ENCODE measurements at places on chromosomes 5 and 9.

GRCh38 chr5:370311-370958, 48.9 kb downstream of the AHRR start:
- no peak for DNase-seq

DNA sequence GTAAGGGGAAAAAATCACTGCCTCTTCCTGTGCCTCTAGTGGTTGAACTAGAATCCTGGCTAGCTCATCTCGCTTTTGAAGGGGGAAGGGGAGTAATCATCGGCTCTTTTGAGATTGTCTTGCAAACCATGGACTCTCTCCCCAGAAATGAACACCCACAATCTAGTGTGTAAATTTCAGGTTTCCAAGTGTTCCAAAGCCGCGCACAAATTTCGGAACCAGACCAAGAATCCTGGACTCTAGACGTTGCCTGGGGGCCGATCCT, 4.9 kb upstream of the FOXE1 start:
- DNase-seq = no peak

DNA sequence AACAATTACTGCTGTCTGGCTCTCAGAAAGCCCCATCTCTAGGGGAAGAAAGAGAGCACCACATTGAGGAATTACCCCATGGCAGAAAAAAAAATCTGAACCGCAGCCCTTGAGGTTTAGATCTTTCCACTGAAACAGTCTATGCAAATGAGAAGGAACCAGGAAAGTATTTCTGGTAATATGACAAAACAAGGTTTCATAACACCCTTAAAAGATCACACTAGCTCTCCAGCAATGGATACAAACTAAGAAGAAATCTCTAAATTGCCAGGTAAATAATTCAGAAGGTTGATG, 427.1 kb downstream of the PRELID2 start:
- no peak for DNase-seq

DNA sequence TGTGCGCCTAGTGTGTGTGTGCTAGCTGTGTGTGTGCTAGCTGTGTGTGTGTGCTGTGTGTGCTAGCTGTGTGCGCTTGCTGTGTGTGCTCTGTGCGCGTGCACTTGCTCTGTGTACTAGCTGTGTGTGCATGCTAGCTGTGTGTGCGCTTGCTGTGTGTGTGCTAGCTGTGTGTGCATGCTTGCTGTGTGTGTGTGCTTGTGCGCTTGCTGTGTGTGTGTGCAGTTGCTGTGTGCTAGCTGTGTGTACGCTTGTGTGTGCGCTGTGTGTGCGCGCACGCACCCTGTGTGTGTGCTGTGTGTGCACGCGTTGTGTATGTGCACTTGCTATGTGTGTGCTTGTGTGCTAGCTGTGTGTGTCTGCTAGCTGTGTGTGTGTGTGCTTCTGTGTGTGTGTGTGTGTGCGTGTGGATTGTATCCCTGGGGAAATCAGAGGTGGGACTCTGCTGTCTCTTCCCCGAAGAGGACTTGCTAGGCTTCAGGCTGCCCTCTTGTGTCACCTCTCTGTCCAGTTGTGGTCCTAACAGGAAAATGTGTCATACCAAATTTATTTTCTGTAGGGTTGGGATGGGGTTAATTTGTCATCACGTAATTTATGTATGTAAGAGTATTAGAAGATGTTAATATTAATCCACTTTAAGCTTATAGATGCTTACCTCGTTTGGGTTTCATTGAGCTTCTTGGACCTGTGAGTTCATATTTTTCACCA, 38.9 kb downstream of the TPPP start:
- DNase-seq = no peak

- DNase-seq = no peak
Observed at GRCh38 chr5:1192971-1193590, 8.3 kb upstream of the SLC6A19 start.

GRCh38 chr9:114174876-114175771, 19.8 kb downstream of the COL27A1 start:
- DNase-seq = no peak

DNA sequence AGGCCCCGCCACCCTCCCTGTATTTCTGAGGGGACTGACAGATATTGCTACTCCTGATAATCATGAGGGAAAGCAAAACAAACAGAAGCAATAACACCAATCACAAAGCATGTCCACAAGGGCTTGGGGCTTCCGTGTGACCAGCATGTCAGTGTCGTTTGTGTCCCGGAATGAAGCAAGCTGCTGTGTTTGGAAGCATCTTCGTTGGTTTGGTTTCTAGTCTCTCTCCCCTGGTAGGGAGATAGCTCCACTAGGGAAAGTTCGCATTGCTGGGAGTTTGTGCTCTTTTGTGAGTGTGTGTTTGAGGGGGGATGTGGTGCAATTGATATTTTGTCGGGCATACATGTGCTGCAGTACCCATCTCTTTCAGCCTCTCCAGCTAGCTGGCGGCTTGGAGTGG, 1.4 kb downstream of the GRIA1 start:
- no peak for DNase-seq

- no peak for DNase-seq
Observed at GRCh38 chr5:18433336-18433735, 799.1 kb downstream of the TAF11L14 start.

GRCh38 chr5:14447958-14448911, 133.4 kb upstream of the OTULINL start:
- DNase-seq = no peak

DNA sequence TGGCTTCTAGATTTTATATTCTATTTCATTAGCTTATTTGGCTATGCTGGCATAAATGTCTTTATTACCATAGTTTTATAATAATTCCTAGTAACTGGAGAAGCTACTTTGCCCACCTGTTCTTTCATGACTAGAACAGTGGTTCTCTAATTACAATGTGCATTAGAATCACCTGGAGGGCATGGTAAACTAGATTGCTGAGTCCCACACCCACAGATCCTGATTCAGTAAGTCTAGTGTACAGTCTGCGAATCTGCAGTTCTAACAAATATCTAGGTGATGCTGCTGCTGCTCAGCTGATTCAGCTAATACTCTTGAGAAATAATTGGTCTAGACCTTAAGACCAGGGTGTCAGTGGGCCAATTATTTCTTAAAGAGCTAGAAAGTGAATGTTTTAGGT, 35.5 kb downstream of the RNF38 start:
- DNase-seq = no peak

DNA sequence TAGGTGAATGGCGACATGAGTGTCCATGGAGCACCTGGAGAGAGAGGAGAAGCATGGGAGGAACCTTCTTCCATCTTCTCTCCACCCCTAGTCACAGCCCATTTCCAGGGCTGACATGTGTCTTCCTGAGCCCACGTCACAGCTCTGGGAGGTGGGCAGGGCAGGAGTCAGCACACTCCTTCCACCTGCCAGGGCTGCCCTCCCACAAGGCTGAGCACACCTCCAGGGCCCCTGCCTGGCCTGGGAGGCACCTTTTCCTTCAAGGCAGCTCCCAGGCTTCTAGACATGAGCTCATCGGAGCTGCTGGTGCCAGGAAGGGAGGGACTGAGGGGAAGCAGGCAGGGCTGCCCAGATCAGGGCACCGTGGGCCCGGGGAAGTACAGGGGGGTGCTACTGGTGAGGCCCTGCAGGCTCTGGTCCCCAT, 13.6 kb upstream of the SYNPO start:
- DNase-seq = no peak

DNA sequence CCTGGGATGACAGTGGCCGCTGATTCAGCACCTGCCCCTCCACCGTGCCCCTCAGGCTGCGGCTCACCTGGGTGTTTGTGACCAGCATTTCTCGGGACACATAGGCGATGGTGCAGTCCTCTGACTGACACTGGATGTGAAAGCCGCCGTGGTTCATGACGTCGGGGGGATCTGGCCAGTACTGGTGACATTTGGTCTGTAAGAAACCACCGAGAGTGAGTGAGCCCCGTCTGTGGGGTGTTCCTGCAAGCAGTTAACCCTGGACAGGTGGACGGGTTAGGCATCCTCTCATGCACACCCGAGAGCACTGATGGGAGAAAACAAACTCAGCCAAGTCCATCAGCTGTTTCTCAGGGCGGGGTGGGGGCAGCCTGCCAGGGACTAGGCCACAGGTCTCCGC, 62.5 kb upstream of the EPB41L4B start:
- DNase-seq = no peak

- DNase-seq = no peak
Observed at GRCh38 chr5:68255305-68256120, 40.0 kb downstream of the PIK3R1 start.

DNA sequence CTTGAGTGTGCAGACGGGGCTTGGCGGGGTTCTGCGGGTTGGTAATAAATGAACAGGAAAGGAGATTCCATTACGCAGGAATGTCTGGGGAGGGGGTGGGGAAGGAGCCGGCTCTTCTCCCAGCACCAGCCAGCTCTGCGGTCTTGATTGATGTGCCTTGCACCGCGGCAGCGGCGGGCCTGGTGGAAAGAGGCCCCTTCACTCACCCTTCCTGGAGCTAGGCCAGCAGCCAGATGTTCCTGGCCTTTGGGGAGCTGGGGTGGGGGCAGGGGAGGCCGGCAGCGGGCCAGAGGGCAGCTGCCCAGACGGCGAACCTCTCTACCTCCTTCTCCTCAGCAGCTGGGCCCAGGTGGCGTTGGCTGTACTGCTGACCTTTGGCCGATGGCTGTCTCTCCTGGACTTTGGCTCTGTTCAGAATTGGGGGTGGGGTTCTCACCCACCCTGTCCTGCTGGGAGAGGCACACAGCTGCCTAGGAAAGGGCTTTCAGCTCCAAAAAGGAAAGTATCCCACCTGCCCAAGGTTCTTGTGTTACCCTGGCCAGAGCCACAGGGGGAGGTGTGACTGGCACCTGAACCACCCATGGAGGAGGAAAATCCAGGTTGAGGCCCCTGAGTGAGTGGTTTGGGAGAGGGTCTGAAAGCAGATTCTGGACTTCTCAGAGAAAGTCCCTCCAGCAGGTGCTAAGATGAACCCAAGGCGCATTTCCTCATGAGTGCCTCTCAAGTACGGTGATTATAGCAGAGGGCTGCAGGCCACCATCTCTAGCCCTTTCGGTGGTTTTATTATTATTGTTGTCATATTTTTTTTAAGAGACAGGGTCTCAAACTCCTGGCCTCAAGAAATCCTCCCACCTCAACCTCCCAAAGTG, 58.0 kb upstream of the SYNPO start:
- no peak for DNase-seq

DNA sequence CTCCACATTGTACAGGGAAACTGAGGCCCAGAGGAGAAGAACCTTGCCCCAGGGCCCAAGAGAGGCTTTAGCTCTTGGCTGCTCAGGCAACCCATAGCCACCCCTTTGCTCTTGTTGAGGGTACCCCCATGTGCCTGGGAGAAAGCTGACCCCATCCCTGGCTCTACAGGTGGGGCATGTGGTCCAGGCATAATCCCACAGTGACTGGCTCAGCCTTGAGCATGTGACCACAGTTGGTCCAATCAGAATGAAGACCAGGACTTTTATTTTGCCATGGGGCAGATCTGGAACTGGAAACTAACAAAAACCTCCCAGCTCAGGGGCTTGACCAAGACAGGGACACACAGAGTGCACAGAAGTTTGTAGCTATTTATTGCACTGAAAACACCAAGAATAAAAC, 29.3 kb downstream of the SLC6A7 start:
- DNase-seq = no peak

- DNase-seq = no peak
Observed at GRCh38 chr5:12272389-12272788, 368.1 kb upstream of the CTNND2 start.

DNA sequence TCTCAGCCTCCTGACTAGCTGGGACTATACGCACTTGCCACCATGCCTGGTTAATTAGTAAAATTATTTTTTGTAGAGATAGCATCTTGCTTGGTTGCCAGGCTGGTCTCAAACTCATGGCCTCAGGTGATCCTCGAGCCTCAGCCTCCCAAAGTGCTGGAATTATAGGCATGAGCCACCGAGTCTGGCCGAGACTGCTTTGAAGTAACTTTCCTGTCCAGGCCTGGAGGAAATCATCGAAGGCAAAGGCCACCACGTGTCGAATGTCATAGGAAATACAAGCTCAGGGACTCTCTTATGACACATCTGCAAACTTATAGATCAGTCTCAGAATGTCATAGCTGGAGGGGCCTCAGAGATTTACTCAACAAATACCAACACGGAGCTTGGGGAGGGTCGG, 25.1 kb downstream of the RAPGEF1 start:
- no peak for DNase-seq

DNA sequence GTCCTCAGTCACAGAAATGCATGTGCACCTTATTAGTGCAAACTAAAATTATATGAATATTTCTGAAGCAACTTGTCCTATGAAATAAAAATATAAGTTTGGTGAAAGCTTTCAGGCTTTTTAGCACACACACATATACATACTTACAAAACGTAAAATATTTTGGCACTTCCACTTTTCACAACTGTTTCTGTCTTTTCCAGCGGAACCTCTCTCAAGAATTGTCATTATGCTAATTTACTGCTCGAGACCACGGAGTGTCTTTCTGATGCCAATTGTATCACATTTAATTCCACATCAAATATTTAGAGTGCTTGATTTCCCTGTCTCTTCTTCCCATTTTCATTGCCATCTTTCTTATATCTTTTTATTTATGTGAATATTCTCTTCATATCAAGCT, 100.4 kb downstream of the MEF2C start:
- no peak for DNase-seq

- DNase-seq = no peak
Observed at GRCh38 chr5:98651715-98652114, 121.7 kb upstream of the RGMB start.

- DNase-seq = no peak
Observed at GRCh38 chr5:178895615-178896571, at the start of gene ZFP2. ZFP2 (plus strand) TSS chr5:178895913; CDS start chr5:178931314, 35,401 bp downstream.

- DNase-seq = no peak
Observed at GRCh38 chr5:113231653-113232000, 203.2 kb downstream of the TSSK1B start.

- no peak for DNase-seq
Observed at GRCh38 chr9:121972501-121972981, 120.6 kb downstream of the TTLL11 start.

DNA sequence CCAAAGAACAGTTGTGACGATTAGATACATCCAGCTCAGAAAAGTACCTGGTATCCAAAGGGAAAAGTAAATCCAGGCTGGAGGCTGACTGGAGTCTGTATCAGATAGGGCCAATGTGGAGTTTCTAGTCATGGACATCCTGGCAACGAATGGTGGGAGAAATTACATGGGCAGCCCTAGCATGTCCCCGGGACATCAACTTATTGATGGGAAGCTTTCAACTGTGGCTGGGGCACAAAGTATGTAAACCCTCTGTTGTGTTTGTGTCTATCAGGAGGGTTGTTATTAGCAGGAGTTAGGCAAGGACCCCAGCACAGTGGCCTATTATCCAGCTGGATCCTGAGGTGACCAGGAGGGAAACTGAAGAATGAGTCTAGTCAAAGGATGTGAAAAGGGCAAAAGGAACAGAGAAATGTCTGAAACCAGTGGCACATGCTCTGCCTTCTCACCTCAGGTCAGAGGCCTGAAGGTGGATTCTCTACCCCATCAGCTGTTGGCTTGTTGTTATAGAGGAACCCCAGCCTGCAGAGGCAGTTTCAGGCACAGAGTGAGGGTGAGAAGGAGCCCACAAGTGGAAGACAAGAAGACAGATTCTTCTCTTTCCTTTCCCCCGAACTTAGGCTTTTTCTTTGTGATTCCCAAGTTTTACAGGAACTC, 19.9 kb downstream of the IFNW1 start:
- no peak for DNase-seq

Measured in esophagus squamous epithelium (tissue), 5 donors.